ENCODE measurements at places on chromosomes 5 and 9. TPM values are rescaled to one million over a fixed set of nuclear protein-coding genes. Genes with fewer than 3 reads are reported as not detected.

The SCGB3A2 gene
- total RNA-seq, result not detected

GRCh38 chr9:26260238-26260637 lies 582.0 kb upstream of the TUSC1 start:
- no peaks in the 10 kb centered on the region for H3K4me1 ChIP-seq
- DNase-seq, result no peak
- H3K36me3 ChIP-seq, result no peaks in the 10 kb centered on the region

DNA sequence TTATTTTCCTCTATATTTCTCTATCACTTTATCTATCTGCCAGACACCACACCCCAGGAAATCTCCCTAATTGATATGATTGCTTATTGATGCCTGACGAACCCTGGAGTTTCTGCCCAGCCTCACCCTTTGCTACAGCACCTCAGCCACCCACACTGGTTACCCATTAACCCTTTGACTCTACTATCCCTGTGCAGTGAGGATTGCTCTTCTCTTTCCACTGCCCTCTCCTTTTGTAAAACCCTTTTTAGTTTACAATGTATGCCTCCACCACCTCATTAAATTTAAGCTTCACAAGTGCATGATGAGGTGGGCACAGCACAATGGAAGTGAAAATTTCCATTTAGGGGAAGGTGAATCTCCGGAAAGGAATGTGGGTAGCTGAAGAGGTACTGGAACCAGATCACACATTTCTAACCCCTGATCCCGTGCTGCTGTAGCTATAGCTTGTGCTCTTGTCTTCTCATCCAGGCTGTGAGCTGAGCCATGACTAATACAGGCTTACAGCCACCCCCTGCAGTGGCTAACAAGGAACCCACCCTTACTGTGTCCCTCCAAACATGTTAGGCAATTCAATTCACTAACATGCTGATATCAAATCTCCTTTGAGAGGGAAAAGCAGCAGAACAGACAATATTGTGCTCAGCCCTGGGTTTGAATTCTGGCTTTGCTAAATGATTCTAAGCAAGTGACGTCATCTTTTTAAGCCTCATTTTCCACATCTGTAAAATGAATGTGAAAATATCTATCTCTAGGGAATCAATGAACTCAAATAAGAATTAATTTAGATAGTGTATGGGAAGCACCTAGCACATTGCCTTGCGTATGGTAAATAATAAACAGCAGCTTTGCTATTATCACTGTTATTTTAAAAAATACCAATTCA lies 186.9 kb upstream of the TRIM32 start:
- H3K36me3 ChIP-seq, result no peaks in the 10 kb centered on the region
- no peaks in the 10 kb centered on the region for H3K4me1 ChIP-seq
- no peaks in the 10 kb centered on the region for H3K27me3 ChIP-seq
- H3K4me3 ChIP-seq, result no peak overlapping the region
- DNase-seq, result no peak

- peaks cover 44% of the 10 kb centered on the region for H3K27me3 ChIP-seq
- H3K36me3 ChIP-seq, result no peaks in the 10 kb centered on the region
- peaks cover 8% of the 10 kb centered on the region for H3K4me1 ChIP-seq
Observed at GRCh38 chr9:4495537-4495936, 5.3 kb downstream of the SLC1A1 start.

GRCh38 chr5:180689071-180689694 lies 39.8 kb upstream of the FLT4 start:
- peak overlapping the region; percentile 86 for H3K27ac ChIP-seq
- H3K27me3 ChIP-seq, result peaks cover 6% of the 10 kb centered on the region
- DNase-seq, result peak; percentile 65
- H3K4me1 ChIP-seq, result peaks cover 31% of the 10 kb centered on the region
- H3K36me3 ChIP-seq, result no peaks in the 10 kb centered on the region

Measured in activated CD8-positive, alpha-beta T cell treated with anti-CD3 and anti-CD28 coated beads, Interleukin-2, amount 10 ng/mL, durations not matched to agents 7 days and 5 days (primary cell).